ENCODE measurements at places on chromosomes 5 and 9.

DNA sequence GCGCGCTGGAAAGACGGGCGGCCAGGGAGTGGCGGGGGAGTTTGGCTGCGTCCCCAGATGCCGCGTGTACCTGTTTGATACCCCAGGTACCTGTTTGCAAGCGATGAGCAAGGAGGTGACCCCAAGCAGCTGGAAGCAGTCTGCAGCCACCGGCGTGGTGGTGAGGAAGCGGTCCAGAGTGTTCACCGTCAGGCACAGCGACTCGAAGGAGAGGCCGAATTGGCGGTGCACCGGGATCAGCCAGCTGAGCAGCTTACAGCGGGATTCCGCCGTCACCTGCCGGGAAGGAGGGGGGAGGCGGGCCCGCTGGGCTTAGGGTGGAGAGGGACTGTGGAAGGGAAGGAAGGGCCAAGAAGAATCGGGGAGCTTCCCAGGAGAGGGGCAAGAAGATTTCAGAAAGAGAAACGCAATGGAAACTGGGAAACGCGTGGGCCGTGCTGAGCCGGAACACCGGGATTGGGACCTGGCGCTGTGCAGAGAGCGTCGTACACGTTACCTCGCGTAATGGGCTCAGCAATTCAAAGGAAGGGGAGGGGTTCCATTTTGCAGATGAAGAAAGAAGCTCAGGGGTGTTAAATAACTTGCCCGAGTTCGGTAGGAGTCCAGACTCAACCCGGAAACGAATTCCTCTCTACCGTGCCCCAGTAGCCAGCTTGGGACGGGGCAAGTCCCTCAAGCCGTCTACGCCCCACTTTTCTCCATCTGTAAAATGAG is 980 bp downstream of the CCNO start:
- no peak for DNase-seq

- no peak for DNase-seq
These were observed 6.1 kb downstream of the NSMF start for GRCh38 chr9:137452761-137453642.

GRCh38 chr5:131530706-131531331 is 104.2 kb downstream of the RAPGEF6 start:
- no peak for DNase-seq

- no peak for DNase-seq
These were observed 86.9 kb downstream of the CYFIP2 start for GRCh38 chr5:157352756-157353340.

DNA sequence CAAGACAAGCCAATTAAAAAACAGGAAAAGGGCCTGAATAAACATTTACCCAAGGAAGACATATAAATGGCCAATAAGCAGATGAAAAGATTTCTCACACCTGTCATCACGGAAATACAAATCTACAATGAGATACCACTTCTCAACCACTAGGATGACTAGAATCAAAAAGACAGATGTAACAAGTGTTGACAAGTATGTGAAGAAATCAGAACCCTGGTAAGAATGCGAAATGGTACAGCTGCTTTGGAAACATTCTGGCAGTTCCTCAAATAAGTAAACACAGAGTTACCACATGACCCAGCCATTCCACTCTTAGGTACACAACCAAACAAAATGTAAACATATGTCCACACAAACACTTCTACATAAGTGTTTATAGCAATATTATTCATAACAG is 32.5 kb downstream of the LEAP2 start:
- DNase-seq = no peak

DNA sequence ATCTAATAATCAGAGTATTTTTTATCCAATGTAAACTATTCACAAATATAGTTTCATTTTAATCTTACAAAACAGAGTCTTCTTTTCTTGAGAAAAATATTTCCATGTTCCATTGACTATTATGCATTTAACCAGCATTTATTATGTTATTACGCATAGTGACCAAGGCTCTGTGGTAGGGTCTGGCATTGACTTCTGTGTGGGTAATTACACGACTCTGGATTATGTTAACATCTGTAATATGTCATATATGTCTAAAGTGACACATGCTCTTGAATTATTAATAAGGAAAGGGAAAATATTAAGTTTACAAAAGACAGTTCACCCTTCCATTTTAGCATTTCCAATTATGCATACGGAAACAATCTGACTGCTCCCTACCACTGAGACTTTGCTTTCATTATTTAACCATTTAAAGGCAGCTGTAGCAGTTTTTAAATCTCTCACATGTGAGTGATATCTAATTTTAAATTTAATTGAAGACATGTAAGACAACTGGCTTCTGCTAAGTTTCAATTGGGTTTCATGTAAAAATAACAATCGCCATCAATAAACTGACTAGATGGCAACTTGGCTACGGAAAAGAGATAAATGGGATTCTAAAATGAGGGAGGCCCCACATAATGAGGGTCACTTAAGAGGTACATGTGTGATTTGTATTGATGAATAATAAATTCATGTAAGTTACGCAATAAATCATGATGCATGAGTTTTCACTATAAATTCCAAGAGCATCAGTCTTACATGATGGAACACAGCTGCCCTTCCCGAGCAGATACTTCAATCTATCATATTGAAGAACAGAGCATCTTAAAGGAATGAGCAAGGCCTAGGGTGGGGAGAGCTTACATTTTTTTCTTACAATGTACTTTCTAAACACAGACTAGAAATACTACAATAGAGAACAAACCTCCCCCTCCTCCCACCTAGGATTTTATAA is 1056.8 kb downstream of the MAT2B start:
- DNase-seq = no peak

GRCh38 chr9:104080983-104081382 is 13.1 kb upstream of the SMC2 start:
- no peak for DNase-seq

DNA sequence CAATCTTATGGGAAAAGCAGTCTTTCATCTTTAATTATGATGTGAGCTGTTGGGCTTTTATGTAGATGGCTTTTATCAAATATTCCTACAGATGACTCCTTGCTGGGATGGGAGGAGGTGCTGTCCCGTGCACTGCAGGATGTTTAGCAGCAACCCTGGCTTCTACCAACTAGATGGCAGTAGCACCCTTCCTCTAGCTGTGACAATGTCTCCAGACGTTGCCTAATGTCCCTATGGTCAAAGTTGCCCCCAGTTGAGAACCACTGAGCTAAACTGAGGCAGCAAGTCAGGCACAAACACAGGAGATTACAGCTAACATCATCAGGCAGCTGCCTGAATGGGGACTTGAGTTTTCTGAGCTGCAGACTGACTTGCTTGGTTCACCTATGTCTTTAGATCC is 401.9 kb upstream of the PDE4D start:
- no peak for DNase-seq

- no peak for DNase-seq
These were observed 215.7 kb upstream of the ELL2 start for GRCh38 chr5:96177303-96177869.

DNA sequence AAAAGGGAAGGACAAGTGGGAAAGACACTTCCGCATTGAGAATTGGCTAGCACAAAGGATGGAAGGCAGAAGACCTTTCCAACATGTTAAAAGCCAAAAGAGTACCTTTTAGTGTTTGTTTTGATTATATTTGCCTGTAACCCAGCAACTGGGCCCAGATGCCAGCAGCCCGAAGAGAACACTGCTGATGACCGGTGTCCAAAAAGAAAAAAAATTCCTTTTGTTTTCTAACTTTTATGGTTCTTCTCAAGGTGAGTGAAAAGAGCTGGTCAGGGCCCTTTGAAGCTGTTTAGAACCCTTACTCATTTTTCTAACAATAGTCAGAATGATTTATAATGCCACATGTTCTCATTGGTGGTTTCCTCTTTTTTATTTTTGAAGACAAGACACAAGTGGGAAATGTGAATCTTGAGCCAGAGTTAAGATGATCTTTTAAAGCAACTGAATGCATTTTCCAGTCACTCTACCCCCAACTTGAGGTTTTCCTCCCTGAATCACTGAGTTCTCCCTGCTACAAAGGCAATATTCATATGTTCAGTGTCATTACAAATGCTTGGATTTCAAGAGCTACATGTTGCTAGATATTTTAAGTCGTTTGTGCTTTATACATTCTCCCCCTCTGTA is 32.3 kb upstream of the ZNF462 start:
- DNase-seq = no peak

DNA sequence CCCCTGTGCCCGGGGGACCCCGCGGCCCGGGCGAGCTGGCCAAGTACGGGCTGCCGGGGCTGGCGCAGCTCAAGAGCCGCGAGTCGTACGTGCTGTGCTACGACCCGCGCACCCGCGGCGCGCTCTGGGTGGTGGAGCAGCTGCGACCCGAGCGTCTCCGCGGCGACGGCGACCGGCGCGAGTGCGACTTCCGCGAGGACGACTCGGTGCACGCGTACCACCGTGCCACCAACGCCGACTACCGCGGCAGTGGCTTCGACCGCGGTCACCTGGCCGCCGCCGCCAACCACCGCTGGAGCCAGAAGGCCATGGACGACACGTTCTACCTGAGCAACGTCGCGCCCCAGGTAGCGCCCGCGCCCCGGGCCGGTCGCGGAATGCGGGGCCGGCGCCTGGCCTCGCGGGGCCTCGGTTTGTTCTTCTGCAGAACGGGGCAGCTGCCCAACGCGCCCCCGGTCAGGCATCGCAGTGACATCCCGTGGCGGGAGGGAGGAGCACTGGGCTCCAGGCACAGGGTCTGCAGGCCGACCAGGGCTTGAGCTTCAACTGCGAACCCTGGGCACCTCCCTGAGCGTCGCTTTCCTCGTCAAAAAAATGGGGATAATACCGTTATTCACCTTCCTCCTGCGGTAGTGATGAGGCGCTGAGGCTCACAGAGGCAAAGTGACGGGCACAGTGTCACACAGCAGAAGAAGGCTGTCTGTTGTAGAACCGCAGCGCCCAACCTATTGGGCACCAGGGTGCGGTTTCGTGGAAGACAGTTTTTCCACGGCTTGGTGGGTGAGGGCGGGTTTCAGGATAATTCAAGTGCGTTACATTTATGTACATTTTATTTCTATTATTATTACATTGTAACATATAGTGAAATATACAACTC is 777 bp downstream of the ENDOG start:
- peak; percentile 28 for DNase-seq

- no peak for DNase-seq
These were observed 17.1 kb upstream of the IL6ST start for GRCh38 chr5:56011835-56012234.

DNA sequence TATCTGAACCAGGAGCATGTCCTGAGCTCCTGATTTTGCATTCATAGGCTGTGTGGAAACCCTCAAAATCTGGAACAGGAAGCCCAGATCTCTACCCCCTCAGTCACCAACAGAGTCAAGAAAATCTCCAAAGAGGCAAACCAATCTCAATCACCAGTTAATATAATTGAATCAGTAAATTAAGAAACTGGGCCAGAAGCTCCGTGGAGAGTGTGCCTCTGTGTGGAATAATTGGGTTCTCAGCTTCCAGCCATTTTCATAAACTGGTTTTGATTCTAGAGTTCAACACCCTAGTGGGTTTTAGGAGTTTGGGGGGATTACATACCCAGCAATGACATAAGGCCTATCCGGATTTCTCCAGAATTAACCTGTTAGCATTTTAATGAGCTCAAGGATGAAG is 362.9 kb downstream of the IRX2 start:
- DNase-seq = no peak

GRCh38 chr9:137167747-137168572 is 1.9 kb downstream of the LRRC26 start:
- DNase-seq = no peak

DNA sequence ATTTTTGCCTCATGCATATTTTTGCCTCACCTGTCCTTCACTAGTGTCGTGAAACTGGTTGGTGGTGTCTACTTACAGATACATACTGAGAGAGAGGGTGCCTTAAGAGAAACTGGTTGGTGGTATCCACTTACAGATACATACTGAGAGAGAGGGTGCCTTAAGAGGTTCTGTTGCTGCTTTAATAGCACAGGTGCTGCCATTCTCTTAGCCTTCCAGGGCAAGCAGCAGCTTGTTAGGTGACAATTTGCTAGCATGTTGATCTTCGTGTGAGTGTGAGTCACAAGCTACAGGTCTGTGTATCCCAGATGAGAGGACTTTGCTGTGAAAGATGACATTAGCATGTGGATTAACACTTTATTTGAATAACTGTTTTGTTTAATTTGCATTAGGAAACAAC is 1.4 kb downstream of the PTTG1 start:
- no peak for DNase-seq

GRCh38 chr5:180424094-180424493 is 70.1 kb upstream of the CNOT6 start:
- DNase-seq = no peak

DNA sequence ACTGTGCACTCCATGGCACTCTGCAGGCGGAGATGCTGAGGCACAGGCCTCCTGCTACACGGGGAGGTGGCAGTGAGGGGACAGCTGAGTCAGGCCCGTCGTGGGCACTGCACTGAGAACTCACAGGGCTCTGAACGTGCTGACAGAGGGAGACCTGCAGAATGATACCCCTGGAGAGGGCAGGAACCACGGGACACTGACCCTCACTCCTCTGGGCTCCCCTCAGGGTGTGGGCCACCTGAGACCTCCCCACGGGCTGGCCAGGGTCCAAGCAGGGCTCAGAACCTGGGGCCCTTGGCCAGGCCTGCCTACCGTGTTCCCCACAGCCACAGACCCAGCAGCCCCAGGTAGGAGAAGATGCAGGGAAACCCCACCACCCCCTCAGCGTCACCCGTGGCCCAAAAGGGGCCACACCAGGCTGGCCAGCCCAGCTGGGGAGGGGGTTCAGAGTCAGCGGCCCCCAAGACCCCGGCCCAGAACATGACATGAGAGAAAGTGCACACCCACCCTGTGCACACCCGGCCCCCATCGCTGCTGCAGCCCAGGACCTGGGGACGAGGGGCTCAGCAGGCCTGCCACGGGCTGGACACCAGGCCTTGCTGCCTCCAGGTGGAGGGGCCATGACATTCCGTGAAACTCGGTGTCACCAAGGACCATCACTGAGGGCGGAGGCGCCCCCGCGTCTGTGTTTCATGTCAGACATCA is 30.9 kb downstream of the GLT6D1 start:
- no peak for DNase-seq

DNA sequence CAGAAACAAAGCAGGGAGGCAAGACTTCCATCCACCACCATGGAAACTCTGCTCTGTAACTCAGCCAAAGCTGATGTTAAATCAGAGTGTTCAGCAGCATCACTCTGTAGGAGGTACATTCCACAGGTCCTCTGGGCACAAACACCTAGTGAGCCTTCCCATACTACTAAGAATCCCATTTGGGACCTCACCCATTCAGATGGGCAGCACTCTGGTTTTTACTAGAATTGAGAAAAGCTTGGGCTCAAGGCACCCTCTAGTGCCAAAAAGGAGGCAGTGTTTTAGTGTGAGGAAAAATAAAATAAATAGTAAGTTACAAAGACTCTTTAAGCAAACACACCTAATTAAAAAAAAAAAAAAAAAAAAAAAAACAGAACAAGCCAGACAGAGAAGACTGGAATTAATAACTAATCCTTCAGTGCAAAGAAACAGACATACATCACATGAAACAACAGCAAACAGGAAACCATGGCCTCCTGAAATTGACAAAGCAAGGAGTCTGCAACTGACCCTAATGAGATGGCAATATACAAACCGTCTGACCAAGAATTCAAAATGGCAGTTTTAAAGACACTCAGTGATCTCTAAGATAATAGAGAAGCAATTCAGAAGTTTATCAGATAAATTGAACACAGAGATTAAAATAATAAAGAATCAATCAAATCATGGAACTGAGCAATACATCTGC is 159.5 kb downstream of the GNA14 start:
- DNase-seq = no peak

All from T follicular helper cell (primary cell).